ENCODE measurements at places on chromosomes 2 and 18.

- no peak for DNase-seq
These were observed 24.5 kb downstream of the PTPN18 start for GRCh38 chr2:130380096-130380934.

- DNase-seq = no peak
These were observed 72.3 kb downstream of the NDUFA10 start for GRCh38 chr2:239952665-239953417.

DNA sequence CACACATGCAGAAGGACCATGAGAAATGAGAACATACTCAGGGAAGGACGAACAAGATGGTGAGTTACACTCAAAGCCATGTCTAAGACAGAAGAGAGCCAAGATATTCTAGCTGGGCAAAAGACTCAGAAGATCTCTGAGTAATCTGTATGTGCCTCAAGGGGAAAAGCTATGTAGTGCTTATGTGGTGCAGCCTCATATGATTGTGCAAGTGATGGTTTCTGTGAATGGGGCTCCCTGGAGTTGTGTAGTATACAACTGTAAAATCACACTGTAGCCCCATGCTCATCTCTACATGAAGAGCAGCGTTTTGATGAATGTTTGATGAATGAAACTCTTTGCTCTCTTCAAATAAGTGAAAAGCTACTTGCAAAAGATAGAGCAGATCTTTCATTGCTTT lies 57.5 kb downstream of the OSR1 start:
- no peak for DNase-seq

- no peak for DNase-seq
These were observed 112.2 kb downstream of the ZFP36L2 start for GRCh38 chr2:43114210-43114609.

- no peak for DNase-seq
These were observed 18.7 kb upstream of the SCYGR1 start for GRCh38 chr2:227406177-227407031.

- no peak for DNase-seq
These were observed 23.6 kb upstream of the ATIC start for GRCh38 chr2:215288112-215288815.

DNA sequence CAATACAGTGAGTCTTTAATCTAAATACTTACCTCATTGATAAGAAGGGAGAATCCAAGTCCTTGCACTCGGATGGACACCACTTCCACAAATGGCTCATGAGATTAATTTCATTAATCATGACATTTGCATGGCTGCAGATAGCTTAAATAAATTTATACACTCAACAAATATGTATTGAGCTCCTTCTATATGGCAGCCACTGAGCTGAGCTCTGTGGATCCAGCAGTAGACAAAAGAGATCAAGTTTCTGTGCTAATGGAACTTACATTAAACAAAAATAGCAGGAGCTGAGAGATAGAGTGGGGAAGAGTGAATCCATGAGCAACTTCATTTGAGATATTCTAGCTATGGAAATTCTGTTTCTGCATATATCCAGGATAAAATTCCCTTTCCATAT lies 44.4 kb downstream of the RAB27B start:
- DNase-seq = no peak

- DNase-seq = no peak
These were observed 123.2 kb downstream of the SMAD7 start for GRCh38 chr18:48827291-48828193.

DNA sequence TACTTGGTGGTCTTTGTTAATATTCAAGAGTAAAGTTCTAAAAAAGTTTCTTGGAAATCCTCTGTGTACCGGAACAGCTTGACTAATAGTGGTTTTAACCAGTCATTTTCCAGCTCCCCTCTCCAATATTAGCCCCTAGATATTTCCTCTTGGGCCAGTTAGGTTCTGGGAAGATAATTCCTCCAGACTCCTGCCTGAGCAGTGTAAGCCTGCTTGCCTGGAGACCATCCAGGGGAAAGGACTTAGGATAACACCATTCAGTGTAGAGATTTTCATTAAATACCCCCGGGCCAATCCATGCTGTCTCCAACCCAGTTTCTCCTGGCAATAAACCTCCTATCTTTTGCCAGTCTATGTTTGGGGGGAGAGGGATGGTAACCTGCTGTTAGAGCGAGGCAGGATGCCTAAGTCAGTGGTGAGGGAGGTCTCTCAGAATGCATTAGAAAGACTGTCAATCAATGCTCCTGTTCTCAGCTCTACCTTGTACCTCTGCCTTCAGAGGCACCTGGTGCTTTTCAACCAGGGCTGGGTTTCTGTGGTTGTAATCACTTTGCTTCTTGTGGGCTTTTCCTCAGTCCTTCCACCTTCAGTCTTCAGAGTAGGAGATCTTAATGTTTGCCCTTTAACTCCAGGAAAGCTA lies 186.4 kb downstream of the RNF152 start:
- DNase-seq = no peak

- DNase-seq = no peak
These were observed 410.3 kb downstream of the LRP1B start for GRCh38 chr2:141720476-141720875.

DNA sequence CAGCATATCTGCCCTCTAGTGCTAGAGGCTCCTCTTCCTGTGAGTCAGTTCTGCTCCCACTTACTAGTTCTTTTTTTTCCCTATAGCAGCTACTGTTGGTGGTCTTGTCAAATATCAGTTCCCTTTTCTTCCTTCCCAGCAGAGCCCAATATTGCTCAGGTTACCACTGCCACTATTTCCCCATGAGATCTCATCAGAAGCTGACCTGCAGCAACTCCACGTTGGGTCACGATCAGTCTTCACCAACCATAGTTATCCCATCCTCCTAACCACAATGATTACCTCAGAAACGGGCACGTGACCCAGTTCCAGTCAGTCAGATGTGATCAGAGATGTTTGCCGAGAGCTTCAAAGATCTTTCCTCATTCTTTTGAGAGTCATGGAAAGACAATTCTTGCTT lies 59.7 kb upstream of the CAPN13 start:
- no peak for DNase-seq

- no peak for DNase-seq
These were observed 32.2 kb downstream of the ZAP70 start for GRCh38 chr2:97745474-97746174.

- DNase-seq = no peak
These were observed 20.8 kb downstream of the CRIM1 start for GRCh38 chr2:36376319-36376765.

DNA sequence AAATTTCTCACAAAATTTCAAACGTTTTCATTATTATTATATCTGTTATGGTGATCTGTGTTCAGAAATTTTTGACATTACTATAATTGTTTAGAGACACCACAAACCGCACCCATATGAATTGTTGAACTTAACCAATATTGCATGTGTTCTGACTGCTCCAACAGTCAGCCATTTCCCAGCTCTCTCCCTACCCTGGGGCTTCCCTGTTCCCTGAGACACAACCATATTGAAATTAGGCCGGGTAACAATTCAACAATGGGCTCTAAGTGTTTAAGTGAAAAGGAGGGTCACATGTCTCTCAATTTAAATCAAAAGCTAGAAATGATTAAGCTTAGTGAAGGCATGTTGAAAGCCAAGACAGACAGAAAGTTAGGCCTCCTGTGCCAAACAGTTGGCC lies 424.0 kb downstream of the DSC3 start:
- DNase-seq = no peak

DNA sequence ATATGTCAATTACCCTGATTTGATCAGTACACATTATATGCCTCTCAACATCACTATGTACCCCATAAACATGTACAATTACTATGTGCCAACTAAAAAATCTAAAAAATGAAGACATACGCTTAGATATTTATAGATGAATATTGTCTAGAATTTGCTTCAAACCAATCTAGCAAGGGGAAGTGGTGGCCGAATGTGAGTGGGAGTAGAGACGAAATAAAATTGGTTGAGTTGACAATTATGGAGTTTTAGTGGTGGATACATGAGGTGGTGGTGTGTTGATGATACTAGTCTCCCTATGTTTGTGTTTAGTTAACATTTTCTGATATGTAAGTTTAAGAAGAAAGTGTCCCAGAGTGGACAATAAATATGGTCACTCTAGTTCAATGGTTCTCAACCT lies 49.0 kb downstream of the SDC1 start:
- DNase-seq = no peak
